ENCODE measurements at places on chromosomes 13 and 19. TPM values are rescaled to one million over a fixed set of nuclear protein-coding genes. Genes with fewer than 3 reads are reported as not detected.

DNA sequence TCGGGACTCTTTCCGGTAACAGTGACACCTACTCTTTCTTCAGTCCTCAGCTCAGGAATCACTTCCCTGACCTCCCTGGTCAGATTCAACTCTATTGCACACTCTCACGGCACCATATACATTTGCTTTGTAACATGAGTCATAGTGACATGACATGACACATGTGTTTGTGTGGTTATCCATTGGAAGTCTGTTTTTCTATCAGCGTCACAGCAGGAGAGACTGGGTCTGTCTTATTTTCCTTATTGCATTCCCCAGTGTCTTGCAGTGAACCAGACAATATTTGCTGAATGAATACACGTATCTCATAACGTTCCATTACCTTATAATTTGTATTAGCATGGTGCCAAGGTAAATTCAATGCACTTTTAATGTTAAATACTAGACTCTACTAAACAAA lies 102.0 kb downstream of the DCLK1 start:
- DNase-seq = no peak

DNA sequence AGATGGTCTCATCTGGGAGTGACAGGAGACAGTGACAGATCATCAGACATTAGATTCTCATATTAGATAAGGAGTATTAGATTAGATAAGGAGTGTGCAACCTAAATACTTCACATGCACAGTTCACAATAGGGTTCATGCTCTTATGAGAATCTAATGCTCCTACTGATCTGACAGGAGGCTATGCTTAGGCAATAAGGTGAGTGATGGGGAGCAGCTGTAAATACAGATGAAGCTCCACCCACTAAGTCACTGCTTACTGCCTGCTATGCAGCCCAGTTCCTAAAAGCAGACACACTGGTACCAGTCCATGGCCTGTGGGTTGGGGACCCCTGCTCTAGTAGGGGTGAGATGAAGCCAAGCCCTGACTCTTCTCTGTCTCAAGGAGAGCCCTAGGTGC lies 10.0 kb upstream of the IGFL3 start:
- no peak for DNase-seq

GRCh38 chr13:85529218-85529594 lies 270.0 kb downstream of the SLITRK6 start:
- DNase-seq = no peak

DNA sequence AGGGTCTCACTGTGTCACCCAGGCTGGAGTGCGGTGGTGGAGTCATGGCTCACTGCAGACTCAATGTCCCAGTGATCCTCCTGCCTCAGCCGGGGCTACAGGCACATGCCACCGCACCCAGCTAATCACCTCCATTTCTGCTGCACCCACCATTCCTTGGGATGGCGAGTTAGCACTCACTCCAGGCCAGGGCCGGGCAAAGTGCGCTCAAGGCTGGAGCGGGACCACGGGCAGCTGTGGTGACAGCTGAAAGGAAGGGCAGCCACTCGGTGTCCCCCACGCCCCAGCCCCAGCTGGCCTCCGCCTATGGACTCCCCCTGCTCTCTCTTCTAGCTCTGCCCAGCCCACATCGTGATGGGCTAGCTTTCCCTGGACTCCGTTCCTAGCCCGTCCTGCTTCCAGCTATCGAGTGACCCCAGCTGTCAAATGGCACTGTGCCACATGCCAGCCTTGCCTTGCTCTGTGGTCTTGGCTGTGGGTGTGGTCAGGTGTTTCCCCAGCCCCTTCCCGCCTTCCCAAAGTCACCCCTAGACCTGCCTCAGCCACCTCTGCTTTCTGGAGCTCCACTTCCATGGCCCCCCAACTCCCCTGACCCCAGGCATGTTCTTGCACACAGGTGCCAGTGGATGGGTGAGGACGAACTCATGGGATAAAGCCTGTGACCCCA lies 4.1 kb downstream of the MICOS13 start:
- DNase-seq = no peak

- DNase-seq = no peak
Observed at GRCh38 chr13:62357887-62358645, 942.4 kb upstream of the PCDH20 start.

DNA sequence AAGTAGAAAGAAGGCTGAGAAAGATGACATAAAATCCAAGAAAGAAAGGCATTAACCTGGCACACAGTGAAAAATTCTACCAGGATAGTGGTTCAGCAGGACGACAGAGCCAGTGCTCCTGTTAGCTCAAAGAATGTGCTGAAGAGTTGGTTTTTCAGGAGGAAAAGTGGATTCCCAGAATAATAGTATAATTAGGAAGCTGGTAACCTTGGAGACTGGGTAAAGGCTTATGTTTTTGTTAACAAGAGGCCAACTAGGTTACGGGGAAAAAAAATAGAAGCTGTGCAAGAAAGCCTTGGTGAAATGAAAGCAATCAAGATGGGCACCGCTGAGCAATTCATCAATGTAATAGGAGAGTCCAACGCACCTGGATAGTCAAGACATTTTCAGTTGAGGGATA lies 54.7 kb downstream of the SLC15A1 start:
- no peak for DNase-seq

GRCh38 chr19:15866636-15867035 lies 31.2 kb downstream of the CYP4F2 start:
- no peak for DNase-seq

DNA sequence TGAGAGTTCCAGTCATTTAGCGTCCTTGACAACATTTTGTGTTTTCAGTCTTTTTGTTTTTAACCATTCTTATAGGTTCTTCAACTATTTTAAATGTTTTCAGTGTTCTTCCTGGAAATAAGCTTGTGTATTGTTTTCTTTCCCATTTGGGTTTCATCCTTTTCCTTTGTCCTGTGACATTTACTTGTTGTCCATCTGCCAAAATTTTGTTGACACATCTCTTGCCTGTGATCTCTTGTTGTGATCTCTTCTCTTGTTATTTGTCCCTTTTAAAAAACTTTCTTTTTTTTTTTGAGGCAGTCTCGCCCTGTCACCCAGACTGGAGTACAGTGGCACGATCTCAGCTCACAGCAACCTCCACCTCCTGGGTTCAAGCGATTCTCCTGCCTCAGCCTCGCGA lies 96.5 kb downstream of the PDS5B start:
- no peak for DNase-seq

DNA sequence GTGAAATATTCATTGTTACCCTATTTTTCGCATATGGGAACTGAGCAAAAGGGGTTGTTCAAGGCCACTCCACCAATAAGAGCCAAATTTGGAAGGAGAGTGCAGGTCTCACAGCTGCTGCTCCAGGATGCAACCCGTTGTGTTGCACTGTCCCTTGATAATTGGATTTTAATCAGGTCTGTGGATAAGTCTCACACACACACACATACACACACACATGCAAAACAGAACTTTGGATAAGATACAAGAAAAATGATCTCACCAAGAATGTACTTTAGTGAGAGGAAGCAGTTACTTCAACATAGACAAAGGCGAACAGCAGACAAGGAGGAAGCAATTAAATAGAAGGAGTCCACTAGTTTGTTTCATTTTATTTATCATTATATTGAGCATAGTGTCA lies 127.3 kb upstream of the EDNRB start:
- DNase-seq = no peak

DNA sequence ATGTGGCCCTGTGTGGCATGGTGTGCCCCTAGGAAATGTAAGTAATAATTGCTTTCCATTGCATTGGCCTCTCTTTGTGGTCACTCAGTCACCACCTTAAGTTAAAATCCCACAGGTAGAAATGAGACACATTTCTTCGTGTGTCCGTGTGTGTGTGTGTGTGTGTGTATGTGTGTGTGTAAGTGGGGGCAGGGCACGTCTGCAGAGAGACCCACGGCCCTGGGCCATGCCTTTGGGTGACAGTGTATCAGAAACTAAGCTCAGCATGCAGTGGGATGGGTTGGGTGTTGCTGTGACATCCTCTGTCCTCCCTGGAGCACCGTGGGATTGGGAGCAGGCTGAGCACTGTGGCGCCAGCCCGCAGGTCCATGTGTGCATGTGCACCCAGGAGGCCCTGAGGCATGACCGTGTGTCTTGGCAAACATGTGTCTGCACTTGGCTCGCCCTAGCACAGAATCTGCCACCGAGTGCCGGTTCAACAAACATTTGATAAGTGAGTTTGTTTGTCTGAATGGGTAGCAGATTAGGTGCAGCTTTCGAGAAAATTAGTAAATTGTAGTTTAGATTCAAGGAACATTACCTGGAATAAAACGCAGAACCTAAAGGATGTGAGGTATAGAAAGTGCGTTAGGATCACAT lies 91.8 kb downstream of the WTIP start:
- peak; percentile 69 for DNase-seq

- DNase-seq = no peak
Observed at GRCh38 chr19:56383826-56384605, 9.3 kb downstream of the ZNF582 start.

DNA sequence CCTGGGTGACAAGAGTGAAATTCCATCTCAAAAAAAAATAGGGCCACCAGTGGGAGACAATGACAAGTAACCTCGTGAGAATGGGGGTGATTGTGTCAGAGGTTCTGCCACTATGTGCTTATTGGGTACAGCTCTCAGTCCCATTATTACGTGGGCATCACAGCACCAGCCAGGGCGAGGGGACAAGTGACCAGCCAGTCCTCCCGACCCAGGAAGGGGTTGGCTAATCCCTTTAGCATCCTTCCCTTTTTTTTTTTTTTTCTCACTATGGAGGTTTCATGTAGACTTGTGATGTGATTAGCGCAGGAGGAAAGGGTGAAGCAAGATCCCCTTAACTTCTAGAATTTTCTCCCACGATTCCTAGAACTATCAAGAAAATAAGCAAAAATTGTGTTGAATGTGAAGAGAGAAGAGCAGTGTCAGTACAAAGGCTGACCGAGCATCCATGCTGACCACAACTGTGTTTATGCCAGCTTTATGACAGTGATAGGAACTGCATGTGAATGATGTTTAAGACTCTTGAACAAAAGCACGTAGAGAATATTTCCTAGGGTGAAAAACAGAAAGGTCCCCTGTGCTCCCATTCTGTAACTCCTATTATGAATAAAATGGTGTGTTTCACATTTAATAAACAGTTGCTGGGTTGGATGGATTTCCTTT lies 50.0 kb downstream of the ALOX5AP start:
- no peak for DNase-seq

GRCh38 chr13:63184693-63185092 lies 1769.0 kb upstream of the PCDH20 start:
- no peak for DNase-seq

DNA sequence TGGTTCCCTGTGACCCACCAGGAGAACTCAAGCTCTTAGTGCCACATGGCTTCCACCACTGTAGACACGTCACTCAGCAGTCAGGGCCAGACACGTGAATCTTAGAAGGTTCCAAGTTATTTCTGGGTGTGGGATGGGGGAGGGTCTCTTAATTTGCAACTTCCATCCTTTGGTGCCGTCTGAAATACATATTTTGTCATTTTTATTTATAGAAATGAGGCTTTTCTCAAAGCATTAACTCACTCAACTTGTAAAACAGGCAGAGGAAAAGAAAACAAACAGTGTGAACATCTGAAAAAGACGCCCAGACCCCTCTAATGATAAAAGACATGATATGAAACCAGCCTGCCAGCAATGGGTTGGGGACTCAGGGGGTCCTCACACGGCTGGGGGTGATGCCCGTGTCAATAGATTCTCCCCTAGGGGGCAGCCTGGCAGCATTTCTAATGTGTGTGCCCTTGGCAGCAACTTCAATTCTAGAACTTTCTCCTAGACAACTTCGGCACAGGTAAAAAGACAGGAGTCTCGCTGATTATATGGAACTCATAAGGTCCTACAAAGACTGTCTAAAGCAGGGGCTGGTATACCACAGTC lies 15.4 kb downstream of the PIP5K1C start:
- no peak for DNase-seq

- DNase-seq = no peak
Observed at GRCh38 chr13:53074114-53074513, 45.5 kb downstream of the OLFM4 start.

- DNase-seq = no peak
Observed at GRCh38 chr13:113141601-113141970, 16.9 kb upstream of the PROZ start.

- no peak for DNase-seq
Observed at GRCh38 chr19:38278751-38279150, 14.4 kb downstream of the SPINT2 start.

- no peak for DNase-seq
Observed at GRCh38 chr13:40987606-40988280, 31.4 kb downstream of the ELF1 start.

GRCh38 chr19:14413693-14414181 lies 5.4 kb downstream of the DDX39A start:
- no peak for DNase-seq

Gene COX7A1
- total RNA-seq = 14.1 TPM

Gene CYP2A6
- total RNA-seq = not detected

Gene FFAR1
- total RNA-seq = 0.69 TPM

Gene FCER2
- total RNA-seq = not detected

Gene ZNF729
- total RNA-seq = not detected

Gene MBD3L3
- total RNA-seq = not detected

Gene HOMER3
- 5.3 TPM for total RNA-seq

Measured in pancreas (tissue), 10 donors.